ENCODE measurements at places on chromosomes 11 and 22. TPM values are rescaled to one million over a fixed set of nuclear protein-coding genes. Genes with fewer than 3 reads are reported as not detected.

DNA sequence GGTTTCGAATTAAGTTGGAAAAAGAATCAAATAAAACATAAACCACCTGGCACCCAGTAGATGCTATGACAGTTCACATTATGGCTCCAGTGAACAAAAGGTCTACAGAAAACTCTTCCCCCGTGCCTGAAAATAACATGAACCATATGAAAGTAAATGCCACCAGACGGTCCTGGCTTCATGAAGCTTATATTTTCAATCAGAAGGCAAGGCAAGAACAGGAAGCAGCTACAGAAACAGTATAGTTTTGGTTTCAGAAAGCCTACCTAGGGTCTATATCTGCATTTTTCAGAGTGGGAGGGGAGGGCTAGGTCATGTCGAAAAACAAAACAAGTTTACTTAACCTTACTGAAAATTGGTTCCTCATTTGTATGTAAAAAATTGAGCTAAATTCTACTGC lies 9.8 kb downstream of the RAB30 start:
- H3K27me3 ChIP-seq, result no peaks in the 10 kb centered on the region
- H3K27ac ChIP-seq, result no peak overlapping the region
- no peak for DNase-seq

DNA sequence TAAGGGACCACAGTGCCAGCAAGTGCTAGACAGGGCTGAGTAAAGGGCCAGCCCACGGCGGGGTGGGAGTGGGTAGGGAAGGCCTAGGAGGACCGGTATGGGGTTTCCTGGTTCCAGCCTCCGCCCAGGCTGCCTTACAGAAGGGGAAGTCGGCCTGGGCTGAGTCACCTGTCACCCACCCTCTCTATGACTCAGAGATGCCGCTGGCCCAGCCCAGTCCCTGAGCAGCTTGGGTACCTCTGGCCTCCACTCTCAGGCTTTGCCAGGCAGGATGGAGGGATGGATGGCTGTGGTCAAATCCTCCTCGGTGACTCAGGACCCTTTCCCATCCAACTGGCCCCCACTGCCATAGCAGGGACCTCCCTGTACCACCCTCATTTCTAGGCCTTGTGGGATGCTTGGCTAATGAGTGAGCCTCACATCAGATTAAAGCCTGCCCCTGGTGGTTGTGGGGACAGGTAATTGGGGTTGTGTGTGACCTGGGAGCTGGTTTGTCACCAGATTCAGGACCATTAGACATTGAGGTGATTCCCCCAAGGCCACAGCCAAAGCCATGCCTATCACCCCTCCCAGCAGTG lies 13.9 kb downstream of the SLC35E4 start:
- H3K27ac ChIP-seq, result no peak overlapping the region
- DNase-seq, result peak; percentile 75
- no peak overlapping the region for H3K4me3 ChIP-seq
- no peaks in the 10 kb centered on the region for H3K36me3 ChIP-seq
- H3K27me3 ChIP-seq, result no peaks in the 10 kb centered on the region
- peaks cover 10% of the 10 kb centered on the region for H3K4me1 ChIP-seq

DKK3 gene
- total RNA-seq, result 0.71 TPM

GRCh38 chr22:22948651-22949571 lies 61.3 kb downstream of the IGLL5 start:
- no peaks in the 10 kb centered on the region for H3K4me1 ChIP-seq
- no peak overlapping the region for H3K4me3 ChIP-seq

DNA sequence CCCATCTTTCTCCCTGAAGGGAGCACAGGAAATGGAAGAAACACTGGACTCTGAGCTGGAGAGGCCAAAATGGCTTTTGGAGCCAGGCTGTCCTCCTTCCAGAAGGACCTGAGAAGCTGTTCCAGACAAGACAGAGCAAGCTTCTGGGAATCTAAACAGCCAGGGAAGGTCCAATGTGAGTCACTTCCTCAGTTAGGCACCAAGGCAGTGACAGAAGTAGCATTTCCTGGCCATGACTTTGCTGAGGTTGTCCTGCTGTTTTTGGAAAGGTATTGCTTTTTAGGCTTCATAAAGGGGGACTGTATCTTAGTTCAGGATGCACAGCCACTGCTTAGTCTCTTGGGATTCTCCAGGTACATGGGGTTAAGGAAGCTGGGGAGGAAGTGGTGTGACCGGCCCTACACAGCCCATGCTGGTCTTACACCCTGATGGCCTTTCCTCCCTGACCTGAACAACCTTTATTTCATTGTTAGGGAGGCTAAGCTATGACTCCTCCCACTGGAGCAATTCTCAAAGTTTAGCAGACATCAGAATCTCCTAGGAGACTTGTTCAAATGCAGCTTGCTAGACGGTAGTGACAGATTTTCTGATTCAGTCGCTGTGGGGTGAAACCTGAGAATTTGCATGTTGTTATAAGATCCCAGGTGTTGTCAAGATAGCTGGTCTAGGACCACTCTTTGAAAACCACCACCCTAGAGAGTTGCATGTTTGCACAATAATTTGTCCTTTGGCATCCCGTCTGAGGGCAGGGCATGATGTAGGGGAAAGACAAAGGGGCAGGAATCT lies 6.8 kb upstream of the INSC start:
- no peaks in the 10 kb centered on the region for H3K27me3 ChIP-seq
- H3K27ac ChIP-seq, result no peak overlapping the region
- no peaks in the 10 kb centered on the region for H3K36me3 ChIP-seq
- H3K4me3 ChIP-seq, result no peak overlapping the region
- no peaks in the 10 kb centered on the region for H3K4me1 ChIP-seq
- no peak for DNase-seq

GRCh38 chr11:63866211-63866610 lies 27.3 kb downstream of the MARK2 start:
- peak; percentile 78 for DNase-seq
- no peak overlapping the region for H3K4me3 ChIP-seq
- peak overlapping the region; percentile 10 for H3K27ac ChIP-seq
- peaks cover 87% of the 10 kb centered on the region for H3K4me1 ChIP-seq

DNA sequence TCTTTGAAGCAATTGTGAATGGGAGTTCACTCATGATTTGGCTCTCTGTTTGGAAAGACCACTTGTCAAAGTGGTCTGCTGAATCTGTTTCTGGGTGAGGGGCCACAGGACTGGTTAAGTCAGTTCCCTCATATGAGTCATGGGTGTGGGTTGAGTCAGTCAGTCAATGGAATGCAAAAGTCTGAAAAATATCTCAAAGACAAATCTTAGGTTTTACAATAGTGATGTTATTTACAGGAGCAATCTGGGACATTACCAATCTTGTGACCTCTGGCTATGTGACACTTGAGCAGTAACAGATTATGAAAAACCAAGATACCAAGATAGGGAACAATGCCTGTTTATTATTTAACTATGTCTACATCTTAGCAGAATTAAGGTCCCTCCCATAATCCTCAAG lies 311.6 kb downstream of the AASDHPPT start:
- H3K4me3 ChIP-seq, result no peak overlapping the region
- no peaks in the 10 kb centered on the region for H3K27me3 ChIP-seq
- H3K27ac ChIP-seq, result no peak overlapping the region
- no peaks in the 10 kb centered on the region for H3K36me3 ChIP-seq
